ENCODE measurements at places on chromosomes 1 and 21.

GRCh38 chr21:45029298-45029947 lies 45.0 kb upstream of the ADARB1 start:
- no peak for DNase-seq

- no peak for DNase-seq
Observed at GRCh38 chr1:223308136-223308535, 55.8 kb downstream of the SUSD4 start.

DNA sequence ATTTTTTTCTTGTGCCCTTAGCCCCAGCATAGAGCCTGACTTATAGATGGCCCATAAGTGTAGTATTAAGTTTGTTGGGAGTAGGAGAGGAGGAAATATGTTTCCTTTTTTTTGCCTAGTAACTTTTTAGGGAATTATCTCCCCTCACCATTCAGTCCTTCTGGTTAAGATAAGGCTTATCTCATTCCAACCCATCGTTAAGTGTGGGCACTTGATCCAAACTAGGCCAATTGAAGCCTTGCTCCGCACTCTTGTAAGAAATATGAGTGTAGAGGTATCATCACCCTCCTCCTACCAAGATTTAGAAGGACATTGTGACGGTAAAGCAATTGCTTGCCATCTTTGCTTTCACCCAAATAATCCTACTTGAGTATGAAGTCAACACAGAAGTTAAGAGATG lies 8.8 kb upstream of the FGGY start:
- no peak for DNase-seq

DNA sequence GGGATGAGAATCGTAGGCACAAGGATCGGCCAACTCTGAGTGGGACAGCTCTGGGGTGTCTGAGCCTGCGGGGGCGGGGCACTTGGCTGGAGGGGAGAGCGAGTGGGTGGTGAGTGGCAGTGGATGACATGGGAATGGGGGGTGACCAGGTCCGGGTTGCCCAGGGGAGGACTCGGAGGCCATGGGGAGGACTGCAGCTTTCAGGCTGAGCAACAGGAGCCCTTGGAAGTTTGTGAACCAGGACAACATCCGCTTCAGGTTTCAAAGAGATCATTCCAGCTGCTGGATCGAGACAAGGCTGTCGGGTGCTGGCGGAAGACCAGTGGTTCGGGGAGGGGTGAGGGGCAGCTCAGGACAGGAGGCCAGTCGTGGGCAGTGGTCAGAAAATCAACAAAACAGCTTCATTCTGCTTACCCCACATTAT lies 124.4 kb upstream of the IRF2BP2 start:
- DNase-seq: no peak

GRCh38 chr1:154318386-154318785 lies 2.5 kb upstream of the AQP10 start:
- DNase-seq: no peak

Measured in 8988T (cell line).